Iris pigment epithelial cell (primary cell): ENCODE measurements at places on chromosomes 13 and 19.

- DNase-seq = peak; percentile 59
Observed at GRCh38 chr13:35698911-35699576, 222.6 kb upstream of the MAB21L1 start.

DNA sequence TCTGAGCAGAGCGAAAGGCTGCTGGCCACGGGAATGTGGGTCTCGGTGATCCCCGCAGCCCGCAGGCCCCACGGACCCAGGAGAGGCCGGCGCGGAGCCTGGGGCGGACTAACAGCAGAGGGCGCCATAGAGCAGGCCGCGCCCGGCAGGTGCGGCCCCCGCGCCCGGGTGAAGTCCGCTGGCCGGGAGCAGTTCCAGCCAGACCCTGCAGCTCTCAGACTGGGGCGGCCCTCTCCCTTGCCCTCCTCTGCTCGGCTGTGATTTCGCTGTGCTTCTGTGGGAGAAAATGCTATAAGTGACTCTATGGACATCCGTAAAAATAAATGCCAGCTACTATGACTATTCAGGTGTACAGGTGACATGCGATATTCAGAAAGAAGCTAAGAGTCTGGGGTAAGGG lies 37.7 kb downstream of the GSX1 start:
- peak; percentile 24 for DNase-seq

DNA sequence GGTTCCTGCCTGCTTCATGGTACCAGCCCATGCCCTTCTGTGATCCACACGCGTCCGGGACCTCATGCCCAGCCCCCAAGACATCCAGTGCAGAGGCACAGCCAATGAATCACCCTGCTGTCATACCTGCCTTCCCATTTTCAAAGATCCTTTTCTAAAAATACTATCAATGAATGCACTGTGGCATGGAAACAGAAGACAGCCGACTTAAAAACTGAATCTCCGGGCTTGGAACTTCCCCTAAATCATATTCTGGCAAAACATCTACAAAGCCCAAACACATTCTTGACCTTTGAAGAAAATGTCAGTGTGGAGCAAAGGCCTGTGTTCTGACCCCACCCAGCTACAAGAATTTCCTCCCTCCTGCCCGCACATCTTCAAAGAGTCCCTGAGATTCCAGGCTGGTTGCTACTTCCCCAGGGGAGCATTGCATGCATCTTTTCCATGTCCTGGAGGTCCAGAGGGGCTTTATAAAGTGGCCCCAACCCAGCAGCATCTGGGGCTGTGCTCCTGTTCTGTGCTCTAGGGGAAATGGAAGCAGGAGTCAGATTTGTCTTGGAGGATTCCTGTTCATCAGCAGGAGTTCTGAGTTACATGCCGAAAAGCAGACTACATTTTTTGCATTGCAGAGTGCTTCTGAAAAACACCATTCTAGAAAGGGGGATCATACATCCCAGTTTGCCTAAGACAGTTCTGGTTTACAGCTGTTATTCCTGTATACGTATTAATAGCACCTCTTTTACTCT lies 135.2 kb downstream of the USP12 start:
- DNase-seq = no peak

DNA sequence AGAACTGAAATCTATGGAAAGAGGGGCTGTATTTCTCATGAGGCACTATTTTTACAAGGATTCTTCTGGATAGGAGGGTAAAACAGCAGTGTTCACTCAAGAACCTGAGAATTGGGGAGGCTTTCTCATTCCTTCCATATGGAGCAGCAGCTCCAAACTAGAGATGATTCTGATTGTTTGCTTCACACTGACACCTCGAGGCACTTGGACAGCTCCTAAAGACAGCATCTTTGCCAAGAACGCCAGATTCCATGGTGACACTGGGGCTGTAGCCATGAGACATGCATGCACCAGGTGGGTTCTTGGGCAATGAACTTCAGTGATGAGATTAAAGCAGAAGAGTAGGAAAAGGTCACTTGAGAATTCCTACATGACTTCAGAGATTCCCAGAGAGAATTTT lies 361.5 kb upstream of the HTR2A start:
- no peak for DNase-seq

DNA sequence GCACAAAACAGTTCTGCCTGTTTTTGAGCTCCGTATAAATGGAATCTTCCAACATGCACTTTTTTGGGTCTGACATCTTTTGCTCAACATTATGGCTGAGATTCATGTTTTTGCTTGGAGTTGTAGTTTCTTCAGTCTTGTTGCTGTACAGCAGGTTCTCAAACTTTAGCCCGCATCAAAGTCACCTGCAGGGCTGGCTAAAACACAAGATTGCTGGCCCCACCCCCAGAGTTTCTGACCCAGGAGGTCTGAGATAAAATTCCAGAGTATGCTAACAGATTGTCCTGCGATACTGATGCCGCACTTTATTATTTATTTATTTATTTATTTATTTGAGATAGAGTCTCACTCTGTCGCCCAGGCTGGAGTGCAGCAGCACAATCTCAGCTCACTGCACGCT lies 79.8 kb upstream of the WASF3 start:
- no peak for DNase-seq

DNA sequence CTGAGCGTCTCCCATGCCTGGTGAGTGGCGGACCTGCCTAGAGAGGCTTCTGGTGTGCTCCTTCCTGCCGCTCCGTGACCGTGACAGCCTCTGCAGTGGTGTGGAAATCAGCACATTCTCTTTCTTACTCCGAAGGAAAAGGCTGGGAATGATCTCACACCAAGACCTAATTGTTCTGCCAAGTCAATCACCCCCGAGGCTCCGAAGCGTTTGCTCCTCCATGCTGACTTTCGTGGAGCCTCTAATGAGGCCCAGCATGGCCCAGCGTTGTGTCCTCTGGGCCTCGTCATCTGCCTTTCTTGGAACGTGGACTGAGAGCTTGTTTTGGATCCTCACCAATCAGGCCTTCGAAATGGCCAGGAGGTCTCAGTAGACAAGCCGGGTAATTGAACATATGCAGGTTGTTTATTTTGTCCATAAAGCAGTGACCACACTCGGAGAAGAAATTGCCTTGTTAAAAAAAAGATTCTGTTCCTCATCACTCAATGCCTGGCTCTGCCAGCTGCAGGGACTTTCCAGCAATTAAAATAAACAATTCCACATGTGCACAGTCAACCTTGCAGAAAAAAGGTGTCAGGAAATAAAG lies 107.1 kb downstream of the UBL3 start:
- no peak for DNase-seq

DNA sequence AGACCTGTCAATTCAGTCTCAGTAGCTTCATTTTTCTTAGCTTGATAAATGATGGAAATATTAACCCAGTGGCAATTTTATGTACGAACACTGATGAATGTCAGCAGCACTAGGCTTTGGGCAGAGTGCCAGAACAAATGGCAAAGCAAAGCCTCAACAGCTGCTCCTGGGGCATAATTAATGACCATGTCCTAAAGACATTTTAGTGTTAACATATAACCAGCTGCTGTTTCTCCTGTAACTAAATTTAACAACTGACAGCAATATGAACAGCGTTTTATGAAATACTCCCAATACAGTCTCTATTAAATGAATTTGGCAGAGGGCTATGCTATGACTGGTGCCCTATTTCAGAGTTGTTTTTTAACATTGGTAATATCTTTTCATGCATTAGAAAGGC lies 47.1 kb downstream of the ZNF568 start:
- no peak for DNase-seq

DNA sequence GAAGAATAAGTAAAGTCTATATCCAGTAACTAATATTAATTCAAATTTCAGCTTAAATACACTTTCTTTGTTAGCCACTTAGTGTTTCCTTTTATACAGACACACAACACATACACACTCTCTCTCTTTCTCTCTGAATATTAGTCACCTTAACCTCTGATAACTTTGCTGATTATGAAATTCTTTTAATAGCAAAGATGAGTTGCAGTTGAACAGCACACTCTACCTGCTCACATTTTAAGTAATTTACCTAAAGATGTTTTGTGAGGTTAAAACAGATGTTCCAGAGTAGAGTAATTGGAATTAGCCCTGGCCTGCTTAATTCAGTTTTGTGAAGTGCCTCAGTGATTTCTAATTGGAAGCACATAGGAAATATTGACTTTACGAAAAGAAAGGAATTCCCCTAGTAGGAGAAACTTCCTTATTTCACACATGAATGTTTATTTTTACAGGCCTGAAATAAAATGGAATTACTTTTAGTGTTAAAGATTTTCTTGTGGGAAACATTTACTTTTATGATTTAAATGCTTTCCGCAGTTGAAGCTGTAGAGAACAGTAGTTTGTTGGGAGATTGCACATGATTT lies 184.3 kb downstream of the MYO16 start:
- DNase-seq = no peak

- DNase-seq = no peak
Observed at GRCh38 chr19:38247126-38247525, 9.0 kb downstream of the PPP1R14A start.

GRCh38 chr13:99974296-99974938 lies 2.9 kb upstream of the ZIC5 start:
- DNase-seq = no peak

GRCh38 chr13:32589471-32589870 lies 3.2 kb downstream of the PDS5B start:
- DNase-seq = peak; percentile 17

GRCh38 chr13:90757127-90757680 lies 590.3 kb upstream of the MIR17HG start:
- no peak for DNase-seq

GRCh38 chr13:78176880-78177279 lies 258.2 kb upstream of the EDNRB start:
- DNase-seq = no peak

- no peak for DNase-seq
Observed at GRCh38 chr19:49599378-49600295, 8.7 kb downstream of the PRR12 start.

DNA sequence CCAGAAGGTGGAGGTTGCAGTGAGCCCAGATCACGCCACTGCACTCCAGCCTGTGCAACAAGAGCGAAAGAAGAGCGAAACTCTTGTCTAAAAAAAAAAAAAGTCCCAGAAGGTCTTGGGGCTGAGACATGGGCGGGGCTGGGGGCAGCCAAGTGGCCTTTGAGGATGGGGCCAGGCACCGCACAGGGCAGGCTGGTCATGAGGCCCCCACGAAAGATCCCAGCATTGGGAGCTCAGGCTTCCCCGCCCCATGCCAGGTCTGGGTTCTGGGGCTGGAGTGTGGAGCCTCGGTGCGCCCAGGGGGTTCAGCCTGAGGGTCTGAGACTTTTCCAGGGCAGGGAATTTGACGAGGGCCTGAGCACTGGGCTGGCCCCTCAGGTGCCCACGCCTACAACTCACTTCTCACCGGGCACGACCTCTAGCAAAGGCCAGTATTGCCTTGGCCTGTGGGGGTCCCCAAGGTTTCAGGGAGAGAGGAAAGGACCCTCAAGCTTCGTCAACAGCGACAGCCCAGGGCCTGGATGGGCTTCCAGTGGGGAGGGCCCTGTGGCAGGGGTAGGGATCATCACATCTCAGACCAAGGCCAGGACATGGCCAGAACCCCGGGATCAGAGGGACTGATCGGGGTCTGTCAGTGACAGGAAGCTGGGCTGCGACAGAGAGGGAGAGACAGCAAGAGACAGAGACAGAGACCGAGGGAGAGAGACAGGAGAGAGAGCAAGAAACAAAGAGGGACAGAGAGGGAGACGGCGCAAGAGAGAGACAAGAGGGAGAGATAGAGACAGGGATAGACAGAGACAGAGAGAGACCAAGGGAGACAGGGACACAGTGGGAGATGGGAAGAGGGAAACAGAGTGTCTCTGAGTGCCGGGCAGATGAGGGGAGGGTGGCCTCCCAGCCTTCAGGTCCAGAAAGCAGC lies 7.5 kb upstream of the MEX3D start:
- DNase-seq = no peak

- no peak for DNase-seq
Observed at GRCh38 chr13:48132961-48133360, 38.1 kb upstream of the MED4 start.

DNA sequence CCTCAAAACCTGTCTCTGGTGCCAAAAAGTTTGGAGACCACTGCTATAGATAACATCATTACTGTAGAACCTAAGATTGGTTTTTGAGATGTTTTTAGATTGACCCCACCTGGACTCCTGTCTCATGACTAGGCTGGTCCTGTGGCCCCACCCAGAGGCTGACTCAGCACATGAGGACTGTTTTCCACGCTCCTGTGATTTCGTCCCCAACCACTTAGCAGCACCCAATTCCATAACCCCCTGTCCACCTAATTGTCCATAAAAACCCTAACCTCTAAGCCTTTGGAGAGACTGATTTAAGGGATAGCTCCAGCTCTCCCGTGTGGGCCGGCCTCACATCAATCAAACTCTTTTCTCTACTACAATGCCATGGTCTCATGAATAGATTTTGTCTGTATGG lies 25.6 kb upstream of the GAS6 start:
- DNase-seq = no peak

DNA sequence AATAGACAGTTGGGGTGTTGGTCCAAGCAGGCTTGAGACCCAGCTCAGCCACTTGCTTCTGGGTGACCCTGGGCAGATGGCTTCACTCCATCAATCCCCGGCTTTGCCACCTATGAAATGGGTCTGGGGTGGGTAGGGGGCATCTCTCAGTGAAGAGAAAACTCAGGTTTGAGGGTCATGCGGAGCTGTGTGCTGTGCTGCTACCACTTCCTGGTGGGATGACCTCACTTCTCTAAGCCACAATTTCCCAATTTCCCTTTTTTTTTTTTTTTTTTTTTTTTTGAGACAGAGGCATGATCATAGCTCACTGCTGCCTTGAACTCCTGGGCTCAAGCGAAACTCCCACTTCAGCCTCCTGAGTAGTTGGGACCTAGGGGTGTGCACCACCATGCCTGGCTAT lies 4.6 kb upstream of the PLAUR start:
- peak; percentile 44 for DNase-seq

DNA sequence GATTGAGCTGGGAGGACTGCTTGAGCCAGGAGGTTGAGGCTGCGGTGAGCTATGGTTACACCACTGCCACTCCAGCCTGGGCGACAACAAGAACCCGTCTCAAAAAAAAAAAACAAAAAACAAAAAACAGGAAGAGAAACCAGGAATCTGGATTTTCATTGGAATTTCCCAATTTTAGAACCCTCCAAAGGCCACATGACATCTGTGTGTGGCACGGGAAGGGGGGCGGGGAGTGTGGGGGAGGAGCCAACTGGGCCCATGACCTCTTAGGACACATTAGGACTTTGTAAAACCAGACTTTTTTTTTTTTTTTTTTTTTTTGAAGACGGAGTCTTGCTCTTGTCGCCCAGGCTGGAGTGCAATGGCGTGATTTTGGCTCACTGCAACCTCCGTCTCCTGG lies 21.2 kb upstream of the MYDGF start:
- DNase-seq = no peak

DNA sequence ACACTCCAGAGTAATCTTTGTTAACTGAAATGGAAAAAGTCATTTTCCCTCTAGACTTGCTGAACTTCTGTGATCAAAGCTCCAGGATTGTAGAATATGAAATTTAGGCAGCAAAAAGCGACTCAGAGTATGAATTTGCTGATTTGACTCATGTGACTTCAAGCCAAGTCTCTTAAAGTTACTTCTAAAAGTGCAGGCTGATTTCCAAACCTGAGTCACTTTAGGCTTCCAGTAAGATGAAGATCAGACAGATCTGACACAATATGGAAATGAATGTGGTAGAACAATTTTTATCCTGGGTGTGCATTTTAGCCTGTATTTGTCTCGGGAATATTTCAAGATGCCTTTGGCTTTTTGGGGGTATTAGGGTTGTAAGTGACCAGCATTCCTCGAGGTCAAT lies 151.0 kb upstream of the TMTC4 start:
- DNase-seq = peak; percentile 65
